Stimulated activated naive CD4-positive, alpha-beta T cell (primary cell): ENCODE measurements at places on chromosomes 6 and 20.

DNA sequence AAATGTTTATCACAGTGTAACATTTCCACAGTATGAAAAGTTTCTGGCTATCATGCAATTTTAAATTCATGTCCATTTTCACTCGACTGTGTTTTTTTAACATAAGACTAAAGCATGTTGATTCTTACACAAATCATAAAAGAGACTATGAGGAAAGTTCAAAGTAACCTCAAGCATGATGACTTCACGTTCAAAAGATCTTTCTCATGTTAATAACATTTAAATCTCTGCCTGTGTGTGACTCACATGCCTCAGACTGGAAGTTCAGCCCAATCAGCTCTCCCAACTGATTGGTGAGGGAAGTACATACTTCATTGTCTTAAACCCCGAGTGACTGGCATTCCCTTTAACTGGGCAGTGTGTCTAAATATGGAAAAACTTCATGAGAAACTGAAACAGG lies 37.4 kb downstream of the ATXN1 start:
- DNase-seq, result no peak

DNA sequence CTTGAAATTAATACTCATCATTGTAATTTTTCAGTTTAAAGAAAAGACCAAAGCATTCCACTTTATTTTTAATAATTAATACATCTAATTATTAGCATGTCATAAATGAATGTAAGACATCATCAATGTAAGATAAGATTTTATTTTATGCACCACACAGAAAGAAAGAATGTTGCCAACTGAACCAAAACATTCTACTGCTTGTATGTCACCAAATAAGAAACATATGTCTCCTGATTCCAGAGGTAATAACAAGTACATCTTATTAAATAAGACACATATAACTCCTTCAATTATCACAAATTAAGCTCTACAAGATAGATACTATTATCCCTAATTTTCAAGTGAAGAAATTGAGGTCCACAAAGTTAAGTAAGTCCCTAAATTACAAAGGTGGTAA lies 189.5 kb downstream of the GMDS start:
- DNase-seq, result no peak

- DNase-seq, result no peak
These were observed 580.7 kb downstream of the RFPL4B start for GRCh38 chr6:112927641-112928320.

GRCh38 chr6:984031-984430 lies 291.1 kb upstream of the EXOC2 start:
- no peak for DNase-seq

DNA sequence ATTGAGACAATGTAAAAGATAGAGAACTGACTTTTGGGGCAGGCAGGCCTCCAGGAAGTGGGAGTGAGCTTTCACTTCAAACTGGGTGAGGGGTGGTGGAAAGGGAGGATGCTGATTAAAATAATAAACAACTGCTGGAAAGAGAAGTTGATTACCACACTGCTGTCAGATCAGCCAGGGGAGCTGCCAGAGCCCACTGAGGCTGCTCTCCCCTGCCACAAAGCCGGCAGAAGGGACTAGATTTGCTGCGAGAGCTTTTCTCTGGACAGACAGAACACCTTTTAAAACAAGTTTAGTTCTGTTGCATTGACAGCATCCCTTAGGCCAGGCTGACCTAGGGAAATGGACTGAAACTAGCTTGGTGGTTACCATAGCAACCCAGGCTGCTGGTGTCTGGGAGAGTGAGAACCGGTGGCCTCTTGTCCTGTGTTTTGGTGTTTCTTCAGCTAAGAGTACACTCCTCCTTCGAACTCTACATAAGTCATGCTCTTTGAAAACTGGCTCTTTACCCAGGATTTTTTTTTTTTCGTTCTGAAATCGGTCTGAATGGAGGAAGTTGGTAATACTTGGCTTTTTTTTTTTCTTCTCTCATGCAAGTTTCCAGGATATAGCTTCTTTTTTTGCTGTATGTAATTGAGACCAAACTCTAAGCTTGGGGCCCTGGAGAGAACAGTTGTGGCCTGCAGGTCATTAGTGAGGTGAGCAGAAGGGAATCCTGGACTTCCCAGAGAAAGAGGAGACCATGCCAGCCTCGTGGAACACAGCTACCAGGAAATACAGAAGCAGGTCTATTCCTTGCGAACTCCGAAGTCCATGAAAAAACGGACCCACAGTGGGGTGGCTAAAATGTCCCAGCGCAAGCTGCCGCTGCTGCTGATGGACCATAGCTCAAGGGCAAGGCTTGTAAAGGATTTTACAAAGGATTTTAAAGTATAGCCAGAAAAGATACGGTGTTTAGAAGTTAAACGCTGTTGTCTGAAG lies 374.4 kb downstream of the UTRN start:
- DNase-seq, result no peak

DNA sequence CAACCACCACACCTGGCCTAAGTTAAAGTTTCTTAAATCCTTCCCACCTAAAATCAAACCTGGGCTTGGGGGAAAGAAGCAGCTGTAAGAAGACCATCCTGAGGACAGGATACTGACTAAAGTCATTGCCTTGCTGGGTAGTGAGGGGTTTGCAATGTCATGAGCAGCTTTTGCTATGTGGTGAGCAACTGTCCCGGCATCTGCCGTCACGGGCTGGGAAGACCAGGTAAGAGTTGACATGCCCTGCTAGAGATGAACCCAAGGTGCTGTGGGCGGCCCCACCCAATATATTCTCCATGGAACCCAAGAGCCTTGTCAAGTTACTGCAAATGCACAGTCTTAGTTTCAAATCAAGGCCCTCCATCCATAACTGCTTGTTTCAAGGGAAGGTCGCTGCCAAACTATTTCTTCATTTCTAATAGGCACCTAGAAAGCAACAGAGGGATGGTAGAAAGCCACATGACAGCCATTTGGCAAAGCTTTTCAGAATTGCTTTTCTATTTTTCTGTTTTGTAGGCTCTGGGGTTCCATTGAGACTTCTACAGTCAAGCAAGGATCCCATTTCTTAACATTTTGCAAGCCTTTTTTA lies 357.8 kb upstream of the JARID2 start:
- DNase-seq, result no peak

GRCh38 chr6:150418827-150419594 lies 50.2 kb downstream of the IYD start:
- DNase-seq, result no peak

DNA sequence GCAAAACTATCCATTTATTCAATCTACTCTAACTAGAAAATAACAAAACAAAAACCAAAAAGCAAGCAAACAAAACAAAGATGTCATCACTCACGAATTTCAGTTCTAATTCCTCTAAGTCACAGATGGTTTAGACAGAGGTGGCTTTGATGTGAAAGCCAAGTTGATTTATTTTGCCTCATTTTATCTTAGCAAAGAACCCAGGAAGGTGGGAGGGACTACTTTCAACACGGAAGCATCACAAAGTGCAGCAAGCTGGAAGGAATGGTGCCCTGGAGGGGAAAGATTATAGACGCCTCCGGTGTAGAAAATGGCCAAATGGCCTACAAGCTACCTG lies 88.4 kb downstream of the LAMP5 start:
- DNase-seq, result no peak

GRCh38 chr6:119079283-119079809 lies 882 bp upstream of the FAM184A start:
- no peak for DNase-seq

- no peak for DNase-seq
These were observed 121.9 kb upstream of the PRL start for GRCh38 chr6:22418714-22419113.

GRCh38 chr6:1502041-1502440 lies 107.7 kb upstream of the FOXC1 start:
- no peak for DNase-seq

DNA sequence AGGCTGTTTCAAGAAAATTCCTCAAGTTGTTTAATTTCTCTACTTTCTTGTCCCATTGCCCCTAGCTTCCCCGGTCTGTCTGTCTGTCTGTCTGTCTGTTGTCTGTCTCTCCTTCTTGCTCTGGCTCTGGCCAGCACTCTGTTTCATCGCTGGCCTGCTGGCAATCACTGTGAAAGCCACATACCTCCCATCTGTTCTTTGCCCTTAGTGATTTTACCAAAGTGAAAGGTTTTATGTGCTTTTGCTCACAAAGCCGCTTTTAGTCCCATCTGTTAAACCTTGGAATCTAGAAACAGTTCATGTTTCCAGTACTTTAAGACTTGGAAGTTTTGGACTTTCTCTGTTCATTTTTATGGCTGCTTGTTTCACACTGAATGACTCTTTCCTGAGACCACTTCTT lies 87.8 kb upstream of the EXOC2 start:
- DNase-seq, result no peak

GRCh38 chr6:118283766-118284165 lies 264.3 kb upstream of the PLN start:
- DNase-seq, result peak; percentile 8

DNA sequence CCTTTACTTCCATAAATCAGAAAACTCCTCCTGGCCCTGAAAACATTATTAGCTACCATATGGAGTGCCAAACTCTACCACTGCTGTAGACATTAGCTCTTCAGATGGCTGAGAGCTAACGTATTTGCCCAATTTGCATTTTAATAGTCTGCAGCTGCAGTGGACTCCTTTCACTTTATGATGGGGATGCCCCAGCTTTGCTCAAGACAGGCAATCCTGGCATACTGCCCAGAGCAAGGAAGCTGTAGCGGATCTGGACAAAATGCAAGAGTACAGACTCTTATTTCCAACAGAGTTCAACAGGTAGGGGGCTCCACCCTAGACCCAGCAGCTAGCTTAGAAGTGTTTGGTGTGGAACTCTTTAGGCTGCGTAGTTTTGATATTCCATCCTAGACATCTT lies 246.7 kb downstream of the FOXC1 start:
- DNase-seq, result no peak

- DNase-seq, result no peak
These were observed 36.2 kb downstream of the RIOK1 start for GRCh38 chr6:7425808-7426190.

DNA sequence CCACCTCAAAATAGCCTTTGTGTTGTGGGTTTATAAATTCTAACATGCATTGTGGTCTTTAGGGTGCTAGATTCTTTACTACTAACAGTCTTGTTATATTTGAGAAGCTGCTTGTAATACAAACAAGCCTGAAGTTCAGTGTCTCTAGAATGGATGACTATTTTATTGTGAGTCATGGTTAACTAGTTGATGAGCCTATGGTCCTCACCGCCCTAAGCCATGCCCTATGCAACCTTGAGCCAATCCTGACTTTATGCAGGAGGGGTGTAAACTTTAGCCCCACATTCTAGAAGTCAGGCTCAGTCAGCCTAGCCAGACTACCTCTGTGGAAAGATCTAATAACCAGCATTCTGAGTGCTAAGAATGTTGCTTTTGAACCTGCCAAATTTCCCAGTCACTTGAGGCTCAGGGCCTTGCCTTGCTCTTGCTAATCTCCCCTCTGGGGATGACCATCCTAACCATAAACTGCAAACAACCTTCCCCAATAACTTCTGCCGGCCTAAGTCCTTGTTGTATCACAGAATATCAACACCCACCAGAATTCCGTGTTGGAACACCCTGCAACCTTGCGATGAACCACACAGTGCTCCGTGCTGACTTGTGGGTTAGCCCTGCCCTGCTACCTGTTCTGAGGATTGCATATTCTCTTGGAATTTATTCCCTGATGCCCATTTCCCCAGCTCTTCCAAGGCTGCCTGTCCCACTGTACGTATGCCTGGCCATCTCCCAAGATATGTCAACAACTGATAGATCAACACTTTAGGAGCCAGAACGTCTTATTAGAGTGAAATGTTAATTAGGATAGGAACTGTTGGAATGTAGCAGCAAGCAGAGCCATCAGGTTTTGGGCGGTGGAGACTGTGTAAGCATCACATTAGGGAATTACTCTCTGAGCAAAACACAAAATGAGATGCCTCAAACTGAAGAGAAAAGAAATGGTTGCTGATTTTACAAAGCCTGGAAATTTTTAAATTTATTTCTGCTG lies 71.7 kb upstream of the CEP85L start:
- DNase-seq, result no peak

GRCh38 chr20:14235355-14235754 lies 102.1 kb downstream of the FLRT3 start:
- no peak for DNase-seq

GRCh38 chr6:24493945-24494820 lies 586 bp upstream of the ALDH5A1 start:
- DNase-seq, result no peak

DNA sequence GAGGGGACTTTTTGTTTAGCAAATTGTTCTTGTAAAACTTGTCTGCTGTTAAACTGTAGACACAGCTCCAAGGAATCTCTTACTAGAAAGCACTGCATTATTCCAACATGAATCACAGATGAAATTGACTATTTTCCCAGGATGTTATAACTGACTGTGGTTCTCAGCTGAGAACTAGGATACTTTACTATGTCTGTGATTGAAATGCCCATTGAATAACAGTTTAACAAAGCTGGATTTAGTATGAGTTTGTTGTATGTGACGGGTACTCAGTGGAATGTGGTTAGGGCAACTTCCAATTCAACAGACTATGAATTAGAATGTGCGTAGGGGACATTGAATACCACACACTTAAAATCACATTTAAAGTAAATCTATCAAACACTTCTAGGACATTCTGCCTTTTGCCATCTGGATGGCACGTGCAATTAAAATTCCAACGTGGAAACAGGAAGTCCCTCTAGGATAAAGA lies 193.4 kb upstream of the PREP start:
- DNase-seq, result no peak

GRCh38 chr6:47145212-47145611 lies 103.1 kb upstream of the ADGRF1 start:
- DNase-seq, result no peak

DNA sequence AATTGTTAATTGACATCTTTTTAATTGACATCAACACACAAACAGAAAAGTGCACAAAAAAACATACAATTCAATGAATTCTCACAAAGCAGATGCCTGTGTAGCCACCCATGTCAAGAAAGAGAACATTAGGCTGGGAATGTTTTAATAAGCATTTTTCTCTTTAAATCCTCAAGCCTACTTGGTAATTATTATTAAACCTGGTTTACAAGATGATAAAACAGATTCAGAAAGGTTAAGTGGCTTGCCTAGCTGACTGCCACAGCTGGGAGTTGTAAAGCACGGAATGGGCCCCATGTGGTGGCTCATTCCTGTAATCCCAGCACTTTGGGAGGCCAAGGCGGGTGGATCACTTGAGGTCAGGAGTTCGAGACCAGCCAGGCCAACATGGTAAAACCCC lies 90.0 kb upstream of the AKAP12 start:
- DNase-seq, result no peak

- no peak for DNase-seq
These were observed 37.1 kb downstream of the SLC22A23 start for GRCh38 chr6:3419624-3420272.

DNA sequence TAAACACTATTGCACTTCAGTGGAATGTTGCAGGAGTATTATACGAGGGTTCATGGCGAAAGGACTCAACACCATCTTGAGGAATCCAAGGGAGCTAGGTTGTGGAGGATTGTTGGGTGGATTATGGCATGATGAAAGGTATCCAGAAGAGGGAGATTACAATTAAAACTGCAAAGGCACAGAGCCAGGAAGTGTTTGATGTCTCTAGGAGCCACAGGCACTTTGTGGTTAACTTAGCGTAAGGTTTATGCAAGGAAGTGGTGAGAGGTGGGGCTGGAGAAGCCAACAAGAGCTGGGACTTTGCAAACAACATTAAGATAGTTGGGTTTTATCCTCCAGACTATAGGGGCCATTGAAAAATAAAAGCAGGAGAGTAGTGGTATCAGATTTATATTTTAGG lies 86.6 kb upstream of the TPD52L1 start:
- DNase-seq, result no peak
